NCI-H1694 treated with DMSO at 0.1 percent for 48 hours (cell line): ENCODE measurements at places on chromosomes 2 and 18.

DNA sequence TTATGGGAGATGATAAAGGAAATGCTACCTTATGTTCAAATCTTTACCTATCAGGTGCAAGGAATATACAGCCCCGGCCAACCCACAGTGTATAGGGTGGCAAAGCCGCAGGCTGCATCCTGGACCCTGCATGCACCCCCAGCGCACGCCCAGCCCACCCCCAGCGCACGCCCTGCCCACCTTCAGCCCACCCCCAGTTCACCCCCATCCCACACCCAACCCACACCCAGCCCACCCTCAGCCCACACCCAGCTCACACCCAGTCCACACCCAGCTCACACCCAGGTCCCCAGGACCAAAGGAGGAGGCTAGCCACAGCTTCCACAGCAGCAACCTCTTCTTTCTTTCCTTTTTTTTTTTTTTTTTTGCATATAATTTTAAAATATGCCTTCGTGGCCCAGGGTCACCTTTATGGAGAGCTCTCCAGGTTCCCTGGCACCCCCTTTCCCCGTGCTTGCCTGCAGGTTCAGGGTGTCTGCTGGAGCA lies 120.9 kb downstream of the PTGR3 start:
- no peak for DNase-seq

GRCh38 chr18:5239447-5239846 lies 42.4 kb upstream of the AKAIN1 start:
- DNase-seq = no peak

DNA sequence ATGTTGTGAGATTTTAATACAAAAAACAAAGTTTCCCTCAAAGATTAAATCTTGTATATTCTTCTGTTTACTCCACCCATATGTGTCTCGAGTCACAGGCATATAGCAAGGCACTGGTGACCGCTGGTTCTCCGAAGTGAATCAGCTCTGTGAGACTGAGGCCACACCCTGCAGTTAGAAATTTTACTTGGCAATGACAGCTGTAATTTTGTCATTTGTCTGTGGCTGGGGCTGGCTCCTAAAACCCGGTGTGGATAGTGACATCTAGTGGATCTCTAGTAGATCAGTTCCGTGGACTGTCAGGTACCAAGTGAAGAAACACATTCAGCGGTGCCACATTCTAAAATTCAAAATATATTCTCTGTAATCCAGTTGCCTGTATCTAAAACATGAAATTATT lies 278.0 kb downstream of the NEDD4L start:
- DNase-seq = peak; percentile 75

- DNase-seq = peak; percentile 87
Measured at GRCh38 chr18:29928081-29928480, 1114.5 kb downstream of the DSC3 start.

GRCh38 chr2:122315306-122315705 lies 559.9 kb downstream of the TSN start:
- no peak for DNase-seq

DNA sequence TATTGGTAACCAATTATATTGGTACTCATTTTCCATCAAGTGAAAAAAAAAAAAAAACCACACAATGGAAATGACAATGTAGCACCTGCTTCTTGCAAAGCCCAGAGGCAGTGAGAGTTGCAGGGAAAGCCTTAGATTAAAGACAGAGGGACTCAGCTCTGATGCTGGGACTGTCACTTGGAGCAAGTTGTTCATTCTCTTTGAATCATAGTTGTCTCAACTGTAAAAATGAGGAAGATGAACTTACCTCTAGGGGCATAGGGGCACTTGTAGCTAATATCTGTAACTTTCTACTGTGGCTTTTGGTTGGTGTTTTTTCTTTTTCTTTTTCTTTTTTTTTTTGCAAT lies 81.4 kb upstream of the LPIN2 start:
- no peak for DNase-seq

DNA sequence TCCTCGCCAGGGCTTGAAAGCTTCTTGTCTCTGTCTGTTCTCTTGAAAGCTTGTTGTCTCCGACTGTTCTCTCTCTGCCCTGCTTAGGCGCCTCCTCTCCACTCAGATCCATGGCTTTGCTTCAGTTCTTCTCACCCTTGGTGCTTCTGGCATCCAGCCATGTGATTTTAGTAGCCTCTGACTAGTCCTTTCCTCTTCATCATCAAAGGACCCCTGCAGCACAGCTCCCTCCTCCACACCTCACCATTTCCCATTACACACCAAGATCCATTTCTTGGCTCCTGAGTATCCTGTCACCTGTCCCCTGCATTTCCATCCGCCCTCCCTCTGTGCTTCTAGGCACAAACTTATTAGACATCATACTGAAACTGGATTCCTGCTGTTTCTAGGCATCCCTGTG lies 59.4 kb downstream of the ZNF236 start:
- DNase-seq = no peak

- DNase-seq = no peak
Measured at GRCh38 chr2:188291142-188291616, 495 bp upstream of the GULP1 start.

DNA sequence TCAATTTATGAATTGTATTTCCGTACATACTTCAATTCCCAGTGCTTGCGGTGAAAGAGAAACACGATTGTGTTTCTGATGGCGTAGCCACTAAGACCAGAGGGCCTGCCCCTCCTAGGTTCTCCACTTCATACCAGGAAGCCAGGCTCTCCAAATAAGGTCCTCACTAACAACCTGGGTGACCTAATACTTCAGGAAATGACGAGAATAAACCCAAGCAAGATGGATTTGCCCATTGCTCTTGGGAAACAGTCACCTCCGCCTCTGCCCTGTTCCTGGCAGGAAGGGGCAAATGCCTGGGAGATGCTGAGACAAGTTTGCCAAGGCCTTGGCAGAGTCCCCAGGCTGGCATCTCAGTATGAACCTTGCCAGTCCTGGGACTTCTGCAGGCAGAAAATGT lies 41.8 kb downstream of the TTC32 start:
- DNase-seq = no peak

GRCh38 chr2:143015656-143016055 lies 113.6 kb upstream of the ARHGAP15 start:
- no peak for DNase-seq

GRCh38 chr2:125224830-125225229 lies 1199.7 kb downstream of the CNTNAP5 start:
- no peak for DNase-seq

GRCh38 chr2:171893196-171893823 lies 734 bp downstream of the SLC25A12 start:
- DNase-seq = no peak

DNA sequence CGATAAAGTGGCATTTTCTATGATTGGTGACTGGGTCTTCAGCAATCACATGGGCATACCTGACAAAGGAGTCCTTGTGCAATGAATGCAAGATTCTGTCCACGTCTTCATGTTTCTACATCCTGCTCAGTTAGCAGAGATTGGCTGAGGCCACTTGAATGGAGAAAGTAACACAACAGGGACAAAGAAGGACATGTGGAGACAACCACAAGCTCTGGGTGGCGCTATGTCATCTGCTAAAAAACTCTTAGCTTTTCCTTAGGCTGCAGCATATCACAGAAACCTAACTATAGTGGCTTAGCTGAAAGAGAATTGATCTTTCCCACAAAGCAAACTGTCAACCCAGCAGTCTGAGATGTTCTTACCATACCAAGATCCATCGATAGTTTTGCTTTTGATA lies 1109.7 kb downstream of the SOCS6 start:
- DNase-seq = no peak

DNA sequence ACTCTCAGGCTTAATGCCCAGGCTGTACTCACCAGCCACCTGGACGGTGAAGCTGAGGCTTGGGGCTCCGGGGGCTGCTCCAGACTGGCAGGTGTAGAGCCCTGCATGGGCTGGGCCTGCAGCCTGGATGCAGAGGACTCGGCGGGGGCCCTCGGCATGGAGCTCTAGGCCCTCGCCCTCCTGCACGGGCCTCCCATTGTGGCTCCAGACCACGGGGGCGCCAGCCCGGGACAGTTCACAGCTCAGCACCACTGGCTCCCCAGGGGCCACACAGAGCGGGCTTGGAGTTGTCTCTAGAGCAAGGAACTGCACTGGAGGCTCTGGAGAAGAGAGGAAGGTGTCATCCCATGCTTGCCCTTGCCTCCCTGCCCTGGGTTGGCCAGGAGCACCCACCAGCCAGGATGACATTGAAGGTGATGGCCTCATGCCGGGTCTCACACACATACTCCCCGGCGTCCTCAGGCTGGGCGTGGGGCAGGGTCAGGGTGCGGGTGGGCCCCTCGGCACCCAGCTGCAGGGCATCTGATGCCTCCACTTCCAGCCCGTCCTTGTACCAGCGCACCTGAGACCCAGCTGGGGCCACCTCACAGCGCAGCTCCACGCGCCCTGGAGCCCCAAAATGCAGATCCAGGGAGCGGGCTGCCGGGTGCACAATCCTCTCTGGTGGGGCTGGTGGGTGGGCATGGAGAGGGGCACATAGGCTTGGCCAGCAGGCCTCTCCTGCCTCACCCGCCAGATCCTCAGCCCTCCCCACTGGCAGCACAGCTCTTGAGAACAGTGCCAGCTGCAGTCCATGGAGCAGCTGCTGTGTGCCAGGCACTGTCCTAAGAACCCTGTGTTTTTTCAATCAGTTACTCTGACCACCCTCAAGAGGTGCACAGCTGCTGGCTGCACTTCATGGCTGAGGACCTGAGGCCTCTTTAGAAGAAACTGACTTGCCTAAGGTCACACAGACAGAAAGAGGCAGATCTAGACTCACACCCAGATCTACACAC lies 13.3 kb downstream of the OBSL1 start:
- no peak for DNase-seq

- no peak for DNase-seq
Measured at GRCh38 chr2:221972813-221973478, 325.9 kb downstream of the PAX3 start.

- no peak for DNase-seq
Measured at GRCh38 chr18:59660786-59661743, 36.2 kb downstream of the CCBE1 start.

- no peak for DNase-seq
Measured at GRCh38 chr2:11968521-11968920, 222.1 kb downstream of the LPIN1 start.

DNA sequence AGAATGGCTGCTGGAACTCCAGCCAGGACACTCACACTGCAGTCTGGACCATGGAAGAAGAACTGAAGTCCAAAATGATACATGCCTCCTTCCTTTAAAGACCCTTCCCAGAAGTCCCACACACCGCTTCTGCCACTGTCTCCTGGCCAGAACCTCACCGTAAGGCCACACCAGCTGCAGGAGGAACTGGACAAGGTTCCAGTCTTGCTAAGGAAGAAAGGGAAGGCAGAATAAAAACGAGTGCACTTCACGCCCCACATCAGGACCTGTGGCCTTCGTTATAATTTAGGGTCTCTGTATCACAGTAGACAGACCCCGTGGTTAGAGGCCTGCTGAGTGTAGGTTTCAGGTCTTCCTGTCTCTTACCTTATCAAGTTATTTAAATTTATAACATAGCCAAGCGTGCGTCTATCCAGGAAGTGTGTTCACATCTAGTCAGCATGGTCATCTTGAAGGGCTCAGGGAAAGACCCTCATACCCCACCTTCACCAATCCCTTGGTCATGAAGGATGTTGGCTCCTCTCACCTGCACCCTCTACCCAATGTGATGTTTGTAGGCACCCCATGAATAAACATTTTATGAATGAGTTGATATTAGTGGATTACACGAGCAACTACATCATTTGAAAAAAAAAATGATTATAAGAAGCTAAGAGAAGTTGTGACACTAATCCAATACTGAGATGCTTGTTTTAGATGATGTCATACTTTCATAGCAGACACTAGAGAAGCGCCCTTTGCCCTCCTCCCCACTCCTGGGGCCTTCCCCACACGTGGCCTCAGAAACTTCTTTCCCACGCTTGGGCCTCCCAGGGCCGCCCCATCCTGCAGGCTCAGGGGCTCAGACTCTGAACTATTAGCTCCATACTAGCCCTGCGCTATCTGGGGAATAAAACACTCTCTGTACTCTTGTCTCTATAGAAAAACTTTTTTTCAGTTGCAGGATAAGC lies 157.6 kb downstream of the FAM210A start:
- DNase-seq = no peak

GRCh38 chr2:117853873-117854272 lies 39.4 kb downstream of the DDX18 start:
- no peak for DNase-seq

GRCh38 chr2:152565884-152566727 lies 151.2 kb downstream of the PRPF40A start:
- no peak for DNase-seq

DNA sequence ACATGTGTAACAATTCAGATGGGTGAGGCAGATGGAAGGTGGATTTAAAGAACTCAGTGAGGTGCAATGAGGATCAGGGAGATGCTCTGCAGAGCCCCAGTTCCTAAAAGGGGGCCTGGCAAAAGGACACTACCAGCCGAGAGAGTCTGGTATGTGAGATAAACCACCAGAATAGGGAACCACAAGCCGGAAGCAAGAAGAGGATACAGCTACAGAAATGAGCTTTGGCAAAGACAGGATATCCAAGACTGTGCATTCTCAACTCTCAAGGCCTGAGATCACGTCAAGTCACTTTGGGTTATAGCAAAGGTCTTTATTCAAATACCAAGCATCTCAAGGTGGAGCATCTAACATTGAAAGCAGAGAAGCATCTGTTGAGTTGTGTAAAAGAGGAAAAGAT lies 293.5 kb downstream of the ARHGAP15 start:
- DNase-seq = no peak

DNA sequence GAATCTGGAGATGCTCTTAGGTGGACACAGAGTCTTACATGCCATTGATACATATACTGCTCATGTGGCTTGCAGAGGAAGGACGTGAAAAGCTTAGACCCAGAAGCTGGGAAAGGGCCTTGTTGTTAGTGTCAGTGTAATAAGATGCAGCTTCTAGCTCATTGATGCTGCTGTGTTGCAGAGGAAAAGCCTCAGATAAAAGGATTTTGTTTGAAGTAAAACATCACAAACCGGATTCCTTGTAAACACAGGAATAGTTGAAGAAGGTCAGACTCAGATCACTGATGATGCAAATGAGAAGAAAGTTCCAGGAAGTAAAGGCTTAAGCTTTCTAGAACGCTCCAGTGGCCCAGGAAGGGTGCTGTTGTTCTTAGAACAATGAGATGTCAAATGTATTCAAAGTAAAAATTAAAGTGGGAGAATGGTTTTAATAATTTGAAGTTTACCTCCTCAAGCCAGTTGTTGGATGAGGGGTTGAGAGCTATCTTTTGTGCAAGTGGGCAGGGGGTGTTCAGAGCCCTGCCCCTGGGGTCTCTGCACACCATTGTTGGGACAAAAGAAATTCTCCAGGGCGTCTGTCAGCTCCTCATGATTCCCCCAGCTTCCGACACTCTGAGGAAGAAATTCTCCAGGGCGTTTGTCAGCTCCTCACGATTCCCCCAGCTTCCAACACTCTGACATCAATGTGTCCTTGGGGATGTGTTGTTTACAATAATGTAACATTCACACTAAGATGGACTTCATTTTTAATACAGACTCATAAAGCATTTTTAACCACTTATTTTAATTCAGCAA lies 61.3 kb upstream of the CHMP1B start:
- DNase-seq = no peak

- no peak for DNase-seq
Measured at GRCh38 chr2:233482616-233483015, 84.0 kb downstream of the USP40 start.

DNA sequence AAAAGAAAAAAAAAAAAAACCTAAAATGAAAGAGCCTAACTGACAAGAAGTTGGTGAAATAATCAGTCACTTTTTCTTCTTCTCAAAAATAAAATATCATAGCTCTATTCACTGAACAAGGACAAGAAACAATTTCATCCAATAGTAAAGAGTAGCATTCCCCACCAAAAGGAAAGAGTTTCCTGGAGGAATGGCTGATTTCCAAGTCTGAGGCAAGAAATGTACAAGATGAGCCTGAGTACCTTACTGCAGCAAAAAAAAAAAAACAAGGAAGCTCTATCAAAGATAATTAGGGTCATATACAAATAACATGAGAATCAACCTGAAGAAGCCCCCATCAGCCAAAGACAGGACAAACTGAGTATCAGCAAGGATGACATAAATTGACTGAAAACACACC lies 11.5 kb downstream of the ROCK1 start:
- DNase-seq = no peak
